ENCODE measurements at places on chromosomes 3 and 15.
A peak's percentile ranks its signal among the peaks of the same experiment; 100 is the strongest.

- peak; percentile 37 for DNase-seq
These were observed 1.5 kb upstream of the FSIP1 start for GRCh38 chr15:39784125-39784524.

DNA sequence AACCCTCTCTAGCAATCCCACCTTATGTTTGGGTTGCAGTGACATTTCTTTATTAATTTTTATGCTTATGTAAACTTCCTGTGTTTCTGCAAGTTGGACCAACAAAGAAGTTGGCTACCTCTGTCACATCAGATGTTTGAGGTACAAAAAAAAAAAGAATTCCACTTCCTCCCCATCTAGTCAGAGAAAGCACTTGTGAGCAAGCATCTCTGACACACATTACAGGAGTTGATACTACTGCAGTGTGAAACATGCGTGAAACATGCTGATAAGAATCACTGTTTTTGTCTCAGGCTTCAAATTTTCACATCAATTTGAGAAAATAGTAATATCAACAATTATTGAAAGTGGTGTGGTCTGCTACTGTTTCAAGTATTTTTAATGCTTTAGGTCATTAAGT lies 1.3 kb downstream of the SCAANT1 start:
- no peak for DNase-seq

DNA sequence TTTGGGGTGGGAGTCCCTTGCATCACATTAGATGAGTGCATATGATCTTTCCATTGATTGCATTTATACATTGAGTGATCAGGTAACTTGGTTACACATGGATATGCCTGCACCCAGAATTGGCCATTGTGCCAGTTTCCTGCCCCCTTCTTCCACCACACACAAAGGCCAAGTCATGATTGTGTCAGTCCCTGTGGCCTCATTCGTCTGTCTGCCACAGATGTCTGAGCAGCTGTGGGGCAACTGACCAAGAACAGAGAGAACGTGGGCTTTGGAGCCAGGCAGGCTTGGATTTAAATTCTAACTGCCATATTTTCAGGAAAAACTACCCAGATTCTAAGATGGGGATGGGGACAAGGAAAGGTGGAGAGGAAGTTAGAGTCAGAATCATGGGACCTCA lies 27.0 kb downstream of the CCNL1 start:
- no peak for DNase-seq

GRCh38 chr15:82935382-82935781 lies 17.1 kb downstream of the HOMER2 start:
- no peak for DNase-seq

GRCh38 chr3:196528639-196529233 lies 13.6 kb upstream of the SMCO1 start:
- peak; percentile 56 for DNase-seq

DNA sequence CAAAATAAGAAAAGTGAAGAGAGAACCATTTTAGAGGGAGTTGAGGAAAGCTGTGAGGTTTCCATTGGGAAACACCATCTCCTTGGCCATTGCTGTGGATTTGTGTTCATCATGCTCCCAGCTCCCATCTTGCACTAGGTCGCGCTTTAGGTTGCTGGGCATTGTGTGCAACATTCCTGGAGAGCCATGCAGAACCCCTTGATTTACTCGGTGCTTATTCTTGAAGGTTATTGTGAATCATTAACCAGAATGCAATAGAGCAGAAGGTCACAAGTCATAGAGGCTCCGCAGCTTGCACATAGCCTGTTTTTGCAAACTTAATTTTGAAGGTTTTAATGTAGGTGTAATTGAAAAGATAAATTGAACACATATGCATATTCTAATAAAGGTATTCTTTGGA lies 239.2 kb upstream of the IL12A start:
- DNase-seq: no peak

- no peak for DNase-seq
These were observed 695.0 kb upstream of the GRM7 start for GRCh38 chr3:6165951-6166350.

DNA sequence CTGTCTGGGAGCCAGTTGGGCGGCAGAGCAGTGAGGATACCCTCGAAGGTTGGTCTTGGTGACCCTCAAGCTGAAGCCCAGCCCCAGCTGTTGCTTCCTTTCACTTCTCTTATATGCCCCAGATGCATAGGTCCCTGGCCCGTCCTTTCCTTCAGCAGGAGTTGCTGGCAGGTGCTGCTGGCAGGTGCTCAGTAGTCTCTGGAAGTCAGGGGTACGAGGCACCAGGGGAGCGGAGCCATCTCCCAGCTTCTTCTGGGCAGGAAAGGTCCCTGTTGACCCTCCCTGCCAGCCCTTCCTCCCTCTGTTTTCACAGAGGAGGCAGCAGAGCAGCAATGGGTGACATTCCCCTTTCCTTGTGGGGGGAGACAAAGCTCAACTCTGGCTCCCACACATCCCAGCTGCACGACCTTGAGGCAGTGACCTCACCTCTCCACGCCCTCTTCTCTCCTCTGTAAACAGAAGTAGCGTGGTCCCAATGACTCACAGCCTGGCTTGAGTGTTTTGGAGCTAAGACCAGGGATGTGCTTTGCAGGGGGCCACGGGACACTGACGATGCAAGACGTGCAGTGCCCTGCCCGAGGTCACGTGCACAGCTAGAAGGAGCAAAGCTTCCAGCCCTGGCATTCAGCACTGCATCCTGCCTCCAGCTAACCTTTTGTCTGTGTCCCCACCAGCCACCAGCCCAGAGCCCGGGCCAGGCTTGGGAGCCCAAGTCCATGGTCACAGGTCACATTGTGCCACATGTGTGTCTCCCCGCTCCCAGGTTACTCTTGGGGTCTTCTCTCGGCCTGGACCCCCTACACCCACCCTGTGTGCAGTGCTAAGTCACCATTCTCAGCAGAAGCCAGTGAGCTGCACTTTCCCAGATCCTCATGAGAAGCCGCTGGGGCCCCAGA lies 49.7 kb downstream of the SLC6A6 start:
- DNase-seq: peak; percentile 76

- DNase-seq: no peak
These were observed 89.9 kb upstream of the CHL1 start for GRCh38 chr3:106619-107018.

GRCh38 chr3:49673715-49674496 lies at the start of gene APEH:
Gene APEH, plus strand, starts transcription at chr3:49674351. Its CDS starts 51 bp downstream, at chr3:49674402.
- peak; percentile 98 for DNase-seq

- DNase-seq: no peak
These were observed 80.0 kb upstream of the RORA start for GRCh38 chr15:61309031-61309511.

DNA sequence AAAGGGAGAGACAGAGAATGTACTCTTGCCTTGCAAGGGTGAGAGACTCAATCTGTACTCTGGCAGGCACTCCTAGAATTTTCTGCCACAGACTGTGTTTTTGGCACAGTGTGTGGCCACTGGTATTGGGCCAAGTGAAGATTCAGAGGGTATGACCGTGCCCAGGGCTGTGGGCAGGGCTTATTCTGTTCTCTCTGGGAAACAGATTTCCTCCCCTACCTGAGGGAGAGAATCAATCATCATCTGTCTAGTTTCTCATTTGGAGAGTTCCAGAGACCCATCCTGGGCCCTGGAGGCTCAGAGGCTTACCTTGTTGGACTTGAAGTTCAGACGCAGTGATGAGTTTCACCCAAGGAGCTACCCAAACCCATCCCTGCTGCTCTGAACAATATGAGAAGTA lies 28.2 kb downstream of the CSTA start:
- peak; percentile 87 for DNase-seq

- DNase-seq: no peak
These were observed 115.4 kb upstream of the PRICKLE2 start for GRCh38 chr3:64340641-64341101.

GRCh38 chr15:68091743-68092142 lies 37.6 kb downstream of the PIAS1 start:
- no peak for DNase-seq

DNA sequence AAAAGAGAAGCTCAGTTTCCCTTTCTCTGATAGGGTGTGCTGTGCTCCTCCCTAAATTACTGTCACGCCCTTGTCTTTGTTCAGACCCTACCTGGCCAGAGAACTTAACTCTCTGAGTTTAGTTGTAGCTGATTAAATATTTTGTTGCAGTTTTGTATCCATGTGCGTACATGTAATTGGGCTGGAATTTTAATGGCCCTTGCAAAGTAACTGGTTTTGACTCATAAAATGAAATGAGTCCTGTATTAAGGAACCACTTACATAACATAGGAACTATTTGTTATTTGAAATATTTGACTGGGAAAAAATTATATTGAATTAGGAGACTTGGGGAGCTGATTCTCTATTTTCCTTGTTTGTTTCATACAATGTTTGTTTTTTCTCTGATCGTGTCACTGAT lies 80.2 kb downstream of the LRRK1 start:
- DNase-seq: no peak
